ENCODE measurements at places on chromosomes 13 and 19.

DNA sequence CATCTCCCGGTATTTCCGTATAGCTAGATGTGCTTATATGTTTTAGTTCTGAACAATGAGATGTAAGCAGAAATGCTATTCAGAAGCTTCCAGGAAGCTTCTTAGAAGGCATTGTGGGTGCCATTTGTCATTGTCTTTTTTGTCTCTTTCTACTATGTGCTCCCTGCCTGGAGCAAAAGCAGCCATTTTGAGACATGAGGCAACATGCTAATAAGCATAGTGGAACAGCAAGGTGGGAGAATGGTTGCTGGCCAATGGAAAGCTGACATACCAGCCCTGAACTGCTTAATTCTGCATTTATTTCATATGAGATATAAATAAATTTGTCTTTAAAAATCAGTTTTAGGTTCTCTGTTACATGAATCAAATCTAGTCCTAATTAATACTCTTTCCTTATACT is 299.7 kb downstream of the LMO7 start:
- DNase-seq = no peak

DNA sequence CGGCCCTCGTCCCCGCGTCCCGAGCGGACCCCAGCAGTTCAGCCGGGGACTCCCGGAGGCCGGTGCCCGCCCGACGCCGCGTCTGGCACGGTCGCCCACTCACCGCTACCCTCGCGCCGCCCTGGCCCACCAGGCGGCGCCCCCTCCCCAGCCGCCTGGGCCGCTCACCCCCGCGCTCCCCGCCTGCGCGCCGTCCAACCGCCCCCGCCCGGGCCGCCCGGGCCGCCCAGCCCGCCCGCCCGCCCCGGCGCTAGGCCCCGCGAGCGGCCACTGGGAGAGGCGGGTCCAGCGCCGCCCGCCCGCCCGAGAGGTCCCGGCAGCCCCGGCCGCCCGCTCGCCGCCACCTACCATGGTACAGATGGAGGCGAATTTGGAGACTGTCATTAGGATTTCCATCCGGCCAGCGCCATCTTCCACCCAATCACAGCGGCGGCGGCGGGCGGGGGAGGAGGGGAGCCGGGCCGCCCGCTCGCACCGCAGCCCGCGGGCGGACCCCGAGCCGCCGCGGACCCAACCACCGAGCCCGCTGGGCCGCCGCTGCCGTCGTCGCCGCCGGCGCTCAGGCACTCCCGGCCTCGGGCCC is at the start of gene USP12:
USP12 (minus strand) TSS at position 568 of the 583 bp plus-strand sequence; CDS start at position 396, 172 bp downstream.
- DNase-seq = no peak

DNA sequence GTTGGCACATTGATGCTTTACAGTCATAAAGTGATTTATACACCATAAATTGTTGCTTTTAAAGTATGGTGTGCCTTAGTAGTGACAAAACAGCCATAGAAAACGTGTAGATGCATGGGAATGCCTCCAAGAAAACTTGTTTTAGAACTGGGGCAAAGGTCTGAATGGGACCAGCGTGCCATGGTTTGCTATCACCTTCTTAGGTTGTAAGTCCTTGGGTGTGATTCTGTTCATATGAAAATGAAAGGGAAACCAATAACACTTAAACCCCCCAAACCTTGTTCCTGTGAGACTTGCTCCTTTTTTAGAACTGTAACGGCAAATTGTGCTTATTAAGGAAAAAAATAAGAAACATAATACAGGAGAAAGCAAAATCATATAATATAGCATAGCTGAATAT is 603.3 kb upstream of the SLITRK6 start:
- no peak for DNase-seq

- DNase-seq = no peak
Observed at GRCh38 chr19:34172661-34173192, 423 bp downstream of the LSM14A start.

- DNase-seq = no peak
Observed at GRCh38 chr13:46751811-46752635, 44.9 kb downstream of the ESD start.

- no peak for DNase-seq
Observed at GRCh38 chr13:49058761-49059160, 83.0 kb downstream of the FNDC3A start.

Data from NCI-H2107 (cell line).